ENCODE measurements at places on chromosomes 7 and 10.

DNA sequence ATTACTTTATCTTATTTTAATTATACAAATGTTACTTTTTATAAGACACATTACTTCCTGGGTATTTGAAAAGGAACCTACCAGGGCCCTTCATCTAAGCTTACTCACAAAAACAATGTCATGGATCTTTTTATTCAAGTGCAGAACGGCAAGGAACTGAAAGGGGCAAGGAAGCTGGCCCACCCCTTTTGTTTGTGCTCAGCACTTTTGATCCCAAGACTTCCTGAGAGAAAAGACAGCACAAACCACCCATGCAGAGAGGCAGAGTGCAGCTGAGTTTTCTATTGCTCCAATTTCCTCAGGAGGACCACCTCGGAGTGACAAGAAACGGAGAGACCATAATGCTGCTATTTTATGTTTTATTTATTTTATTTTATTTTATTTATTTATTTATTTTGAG is 232.0 kb upstream of the NRP1 start:
- no peak for DNase-seq

- DNase-seq = no peak
These were observed 98.7 kb upstream of the PPIF start for GRCh38 chr10:79248341-79249185.

DNA sequence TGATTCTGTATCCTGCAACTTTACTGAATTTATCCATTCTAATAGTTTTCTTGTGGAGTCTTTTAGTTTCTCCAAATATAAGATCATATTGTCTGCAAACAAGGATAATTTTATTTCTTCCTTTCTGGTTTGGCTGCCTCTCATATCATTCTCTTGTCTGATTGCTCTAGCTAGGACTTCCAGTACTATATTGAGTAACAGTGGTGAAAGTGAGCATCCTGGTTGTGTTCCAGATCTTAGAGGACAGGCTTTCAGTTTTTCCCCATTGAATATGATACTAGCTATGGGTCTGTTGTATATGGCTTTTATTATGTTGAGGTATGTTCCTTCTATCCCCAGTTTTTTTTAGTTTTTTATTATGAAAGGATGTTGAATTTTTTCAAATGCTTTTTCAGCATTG is 28.2 kb downstream of the KLHL7 start:
- no peak for DNase-seq

DNA sequence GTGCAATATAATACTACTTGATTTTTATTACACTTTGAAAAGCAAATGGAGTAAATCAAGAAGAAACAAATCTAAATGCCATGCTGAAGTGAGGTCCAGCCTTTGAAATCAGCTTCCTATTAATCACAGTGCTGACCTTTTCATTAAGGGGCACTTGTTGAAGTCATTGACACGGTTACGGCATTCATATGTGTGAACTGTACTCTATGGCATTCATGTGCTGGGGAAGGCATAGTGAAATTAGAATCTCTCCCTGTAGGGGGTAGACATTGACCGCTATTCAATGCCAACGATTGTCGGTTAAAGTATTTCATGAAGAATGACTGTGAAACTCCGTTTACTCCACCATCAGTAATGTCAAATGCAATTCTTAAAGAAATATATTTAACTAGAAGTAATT is 296.1 kb upstream of the SEMA3A start:
- DNase-seq = no peak

DNA sequence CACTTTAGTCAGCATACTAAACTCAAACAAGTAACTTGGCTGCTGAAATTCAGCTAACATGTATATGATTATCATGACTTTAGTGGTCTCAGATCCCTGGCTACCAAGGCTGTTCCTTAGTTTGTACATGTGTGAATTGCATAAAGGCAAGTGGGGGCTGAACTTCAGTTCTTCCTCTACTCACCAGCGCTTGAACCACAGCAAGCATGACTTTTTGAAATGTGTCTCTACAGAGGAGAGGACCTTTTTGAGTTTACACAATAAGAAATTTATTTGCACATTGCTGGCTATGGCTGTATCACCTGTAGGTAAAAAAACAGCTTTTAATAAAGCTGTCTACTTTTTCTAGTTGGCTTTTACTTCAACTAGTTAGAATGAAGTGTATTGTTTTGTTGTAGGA is 48.8 kb downstream of the MDFIC start:
- no peak for DNase-seq

GRCh38 chr10:12235116-12235694 is 39.2 kb downstream of the CDC123 start:
- no peak for DNase-seq

GRCh38 chr10:97612386-97612785 is 20.9 kb downstream of the MORN4 start:
- no peak for DNase-seq

GRCh38 chr10:97574374-97575126 is 2.0 kb downstream of the ANKRD2 start:
- no peak for DNase-seq

- DNase-seq = no peak
These were observed 23.1 kb upstream of the MACC1 start for GRCh38 chr7:20240080-20240926.

GRCh38 chr10:129799942-129800341 is 164.1 kb downstream of the EBF3 start:
- DNase-seq = no peak

DNA sequence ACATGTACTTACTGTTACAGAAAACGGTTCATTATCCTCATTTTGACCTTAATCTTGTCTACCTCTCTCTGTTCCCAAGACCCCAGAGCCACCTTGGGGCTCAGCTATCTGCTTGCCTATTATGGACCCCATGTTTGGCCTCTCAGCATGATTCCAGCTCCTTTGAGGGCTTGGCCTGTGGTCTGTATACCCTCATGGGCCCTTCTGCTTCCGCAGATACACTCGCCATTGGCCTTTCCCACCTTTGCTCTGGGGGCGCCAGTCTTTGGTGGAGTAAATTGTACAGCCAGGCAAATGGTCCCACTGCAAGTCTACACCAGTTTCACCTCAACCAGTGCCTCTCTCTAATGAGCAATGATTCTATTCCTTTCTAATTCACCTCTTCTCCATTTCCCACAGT is 109.2 kb upstream of the ZNF746 start:
- no peak for DNase-seq

- no peak for DNase-seq
These were observed 71.8 kb upstream of the IGFBP3 start for GRCh38 chr7:45992826-45993225.

- DNase-seq = no peak
These were observed 71.1 kb upstream of the TFEC start for GRCh38 chr7:116101704-116102103.

- no peak for DNase-seq
These were observed 1.1 kb downstream of the REEP3 start for GRCh38 chr10:63522277-63522687.

DNA sequence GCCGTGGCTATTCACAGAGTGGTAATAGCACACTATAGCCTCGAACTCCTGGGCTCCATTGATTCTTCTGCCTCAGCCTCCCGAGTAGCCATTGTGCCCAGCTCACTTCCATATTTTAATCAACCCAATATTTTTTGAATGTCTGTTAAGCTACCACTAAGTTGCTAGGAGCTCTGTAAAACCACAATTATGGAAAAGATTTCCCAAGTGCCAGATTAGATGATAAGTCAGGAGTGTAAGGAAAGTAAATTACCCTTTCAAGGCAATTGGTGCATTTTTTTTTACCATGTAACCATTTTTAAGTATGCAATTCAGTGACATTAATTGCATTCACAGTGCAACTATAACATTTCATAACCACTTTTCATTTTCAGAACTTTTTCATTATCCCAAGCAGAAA is 87.5 kb upstream of the GATAD1 start:
- DNase-seq = no peak

DNA sequence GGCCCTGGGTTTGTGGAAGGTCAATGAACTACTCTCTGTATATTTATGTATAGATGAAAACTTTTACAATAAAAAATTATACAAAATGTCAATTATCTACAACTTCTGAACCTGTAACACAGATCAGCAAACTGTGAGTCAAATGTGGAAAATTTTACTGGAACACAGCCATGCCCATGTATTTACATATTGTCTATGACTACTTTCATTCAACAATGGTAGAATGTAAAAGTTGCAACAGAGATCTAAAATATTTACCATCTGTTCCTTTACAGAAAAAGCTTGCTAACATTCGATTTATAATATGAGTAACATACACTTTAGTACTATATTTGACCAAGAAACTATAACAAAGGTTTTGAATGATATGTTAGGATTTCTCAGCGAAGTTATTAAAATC is 481.6 kb downstream of the PARD3 start:
- DNase-seq = no peak

DNA sequence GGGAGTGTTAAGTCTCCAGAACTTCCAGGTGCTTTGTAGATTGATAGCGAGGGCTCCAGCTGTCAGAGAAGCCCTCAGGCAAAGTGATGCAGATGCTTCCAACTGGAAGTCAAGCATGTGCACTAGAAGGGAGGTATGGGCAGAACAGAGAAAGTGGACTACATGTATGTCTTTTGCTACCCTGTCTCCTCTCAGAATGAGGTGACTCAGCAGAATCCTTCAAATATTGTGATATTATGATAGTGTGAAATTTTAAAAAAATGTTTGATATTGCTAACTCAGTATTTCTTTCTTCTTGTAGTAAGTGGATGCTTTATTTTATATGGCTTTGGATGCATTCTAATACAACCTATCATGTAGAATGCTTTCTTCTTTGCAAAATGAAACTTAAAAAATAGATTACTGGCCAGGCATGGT is 138.9 kb upstream of the SVIL start:
- DNase-seq = no peak

DNA sequence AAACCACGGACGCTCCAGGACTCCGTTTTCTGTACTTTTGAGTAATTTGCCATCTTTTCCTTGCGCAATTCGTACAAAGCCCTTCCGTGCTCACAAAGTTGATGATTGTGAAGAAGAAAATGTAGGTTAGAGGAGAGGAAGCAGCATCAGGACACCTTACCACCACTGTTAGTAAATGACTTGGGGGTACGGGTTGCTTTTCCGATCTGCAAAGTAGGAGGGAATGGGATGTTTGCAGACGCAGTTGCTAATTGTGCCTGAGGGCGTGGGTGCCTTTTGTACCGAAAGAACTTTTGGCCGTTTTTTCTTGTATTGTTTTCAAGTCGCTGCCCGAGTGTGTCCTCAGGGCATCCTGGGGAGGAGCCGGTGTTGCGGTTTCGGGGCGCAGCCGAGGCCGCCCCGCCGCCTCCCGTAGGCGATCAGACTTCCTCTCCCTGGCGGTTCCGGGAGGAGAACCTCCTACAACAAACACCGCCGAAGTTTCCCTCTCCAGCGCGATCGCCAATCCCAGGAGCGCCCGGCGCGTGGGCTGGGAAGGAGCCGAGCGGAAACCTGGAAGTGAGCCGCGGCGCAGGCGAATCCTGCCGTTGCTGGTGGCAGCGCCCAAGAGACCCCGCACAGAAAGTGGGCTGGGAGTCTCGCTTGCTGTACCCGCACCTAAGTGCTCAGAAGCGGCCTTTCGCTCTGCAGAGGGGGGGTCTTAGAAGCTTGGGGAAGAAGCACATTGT is 1.0 kb downstream of the PRR15 start:
- no peak for DNase-seq

- DNase-seq = peak; percentile 70
These were observed 1.3 kb downstream of the NRCAM start for GRCh38 chr7:108454674-108455550.

Data from activated CD8-positive, alpha-beta memory T cell treated with anti-CD3 and anti-CD28 coated beads for 24 hours (primary cell).